ENCODE measurements at places on chromosomes 2 and 18. TPM values are rescaled to one million over a fixed set of nuclear protein-coding genes. Genes with fewer than 3 reads are reported as not detected.

SERPINB4 gene
- total RNA-seq, result 0.15 TPM

SPIRE1 gene
- total RNA-seq, result 17.4 TPM

UGT1A4 gene
- total RNA-seq, result 0.07 TPM

VIT gene
- total RNA-seq, result not detected

VSNL1 gene
- total RNA-seq, result not detected

CROCC2 gene
- not detected for total RNA-seq

DARS1 gene
- 52.3 TPM for total RNA-seq

TMEM17 gene
- 5.0 TPM for total RNA-seq

SYT4 gene
- not detected for total RNA-seq

ELOA2 gene
- not detected for total RNA-seq

C2orf72 gene
- total RNA-seq, result 6.0 TPM

FBLN7 gene
- 0.44 TPM for total RNA-seq

ACKR3 gene
- total RNA-seq, result 12.0 TPM

CFC1 gene
- 0.09 TPM for total RNA-seq

ACOXL gene
- not detected for total RNA-seq

All from A549 treated with Hydrocortisone at 1 μM for 4 hours (cell line).